ENCODE measurements at places on chromosomes 11 and 22.

- no peak for DNase-seq
These were observed 104.9 kb downstream of the GAB2 start for GRCh38 chr11:78312712-78313111.

- no peak for DNase-seq
These were observed 72.9 kb downstream of the DKK3 start for GRCh38 chr11:11935536-11935935.

GRCh38 chr11:72958791-72959190 is 144.6 kb downstream of the ATG16L2 start:
- DNase-seq: no peak

- DNase-seq: no peak
These were observed 238.2 kb downstream of the SOX6 start for GRCh38 chr11:16117989-16118756.

- no peak for DNase-seq
These were observed 93.7 kb downstream of the ZC3H12C start for GRCh38 chr11:110186867-110187266.

DNA sequence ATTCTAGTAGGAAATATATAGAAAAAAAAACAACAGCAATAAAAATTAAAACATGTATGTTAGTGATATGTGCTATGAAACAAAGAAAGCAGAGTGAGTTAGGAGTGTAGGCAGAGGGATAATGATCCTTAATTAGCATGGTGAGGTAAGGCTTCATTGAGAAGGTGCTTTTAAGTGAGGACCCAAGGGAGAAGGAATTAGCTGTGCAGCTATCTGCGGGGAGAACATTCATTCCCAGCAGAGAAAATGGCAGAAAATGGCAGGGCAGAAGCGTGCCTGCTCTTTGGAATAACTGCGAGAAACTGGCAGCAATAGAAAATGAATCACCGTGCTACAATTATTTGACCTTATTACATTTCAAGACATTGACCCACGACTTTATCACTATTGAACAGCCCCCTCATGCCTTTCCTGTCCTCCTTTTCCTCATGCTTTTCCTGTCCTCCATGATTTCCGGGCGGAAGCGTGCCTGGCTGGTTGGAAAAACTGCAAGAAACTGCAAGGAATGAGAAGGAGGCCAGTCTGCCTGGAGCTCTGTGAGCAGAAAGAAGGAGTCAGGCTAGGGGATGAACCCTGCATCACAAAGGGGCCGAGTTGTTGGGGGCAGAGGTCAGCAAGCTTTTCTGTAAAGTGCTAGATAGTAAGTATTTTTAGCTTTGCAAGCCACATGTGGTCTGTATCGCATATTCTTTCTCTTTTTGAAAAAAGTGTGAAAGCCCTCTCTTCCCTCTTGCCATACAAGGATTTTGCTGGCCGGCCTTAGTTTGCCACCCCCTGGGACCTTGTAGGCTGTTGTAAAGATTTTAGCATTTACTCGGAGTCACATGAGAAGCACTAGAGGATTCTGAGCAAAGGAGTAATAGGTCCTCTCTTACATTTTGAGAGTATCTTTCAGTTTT is 37.1 kb upstream of the SWAP70 start:
- DNase-seq: no peak

DNA sequence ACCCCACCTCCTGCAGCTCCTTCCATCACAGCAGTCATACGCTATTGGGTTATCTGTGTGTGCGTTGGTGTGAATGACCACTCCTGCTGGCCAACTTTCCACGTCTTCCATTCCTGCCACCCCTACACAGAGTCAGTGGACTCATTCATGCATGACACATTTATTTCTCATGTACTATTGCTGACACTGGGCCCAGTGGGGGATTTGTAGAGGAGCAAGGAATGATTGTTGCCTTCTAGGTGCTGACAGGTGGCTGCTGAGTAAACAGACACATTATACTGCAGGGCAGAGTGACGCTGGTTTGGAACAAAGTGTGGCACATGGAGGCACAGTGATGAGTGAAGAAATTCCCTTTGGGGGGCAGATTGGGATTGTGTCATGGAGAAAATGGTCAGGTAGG is 113.9 kb downstream of the CCDC81 start:
- no peak for DNase-seq

DNA sequence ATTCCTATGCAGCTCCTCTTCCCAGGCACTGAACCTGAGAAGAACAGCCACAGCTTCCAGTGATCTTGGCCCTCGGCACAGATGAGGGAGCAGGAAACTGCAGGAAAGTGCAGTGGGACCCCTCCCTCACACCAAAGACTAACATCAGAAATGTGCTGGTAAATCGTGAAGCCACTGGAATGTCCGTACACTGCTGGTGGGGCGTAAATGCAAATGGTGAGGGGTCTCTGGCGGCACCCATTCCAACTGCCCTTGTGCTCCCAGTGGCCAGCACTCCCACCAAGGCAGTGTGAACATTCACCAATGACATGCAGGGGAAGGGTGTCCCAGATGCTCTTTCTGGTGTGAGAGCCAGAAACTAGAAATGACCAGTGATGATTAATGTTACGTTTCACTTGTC is 574.0 kb downstream of the BRD1 start:
- no peak for DNase-seq

Measured in RKO (cell line).